Cardiac fibroblast (primary cell): ENCODE measurements at places on chromosomes 1 and 21.

DNA sequence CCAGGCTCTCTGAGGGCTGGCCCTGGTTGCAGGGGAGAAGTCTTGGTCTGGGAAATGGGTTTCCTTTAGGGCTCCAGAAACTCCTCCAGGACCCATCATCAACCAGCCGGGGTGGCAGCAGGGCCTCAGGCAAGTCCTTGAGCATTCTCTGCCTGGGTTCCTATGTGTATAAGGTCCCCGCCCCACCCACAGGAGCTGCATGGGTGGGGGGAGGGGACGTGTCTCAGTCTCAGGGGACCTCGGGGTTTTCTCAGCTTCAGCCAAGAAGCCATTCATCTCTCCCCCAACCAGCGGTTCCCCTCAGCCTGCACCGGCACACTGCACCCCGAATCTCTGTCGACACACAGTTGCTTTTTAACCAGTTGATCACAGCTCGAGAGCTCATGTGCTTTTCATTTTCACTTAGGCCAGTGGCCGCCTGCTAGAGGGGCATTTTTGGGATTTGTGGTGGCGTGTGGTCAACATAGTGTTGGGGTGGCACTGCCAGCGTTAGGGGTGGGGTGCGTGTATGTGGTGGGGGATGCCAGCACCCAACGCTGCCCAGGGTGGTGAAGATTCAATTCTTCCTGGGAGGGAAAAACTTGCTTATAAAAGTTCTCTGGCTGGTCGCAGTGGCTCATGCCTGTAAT lies 6.5 kb downstream of the RUNX3 start:
- DNase-seq, result no peak

DNA sequence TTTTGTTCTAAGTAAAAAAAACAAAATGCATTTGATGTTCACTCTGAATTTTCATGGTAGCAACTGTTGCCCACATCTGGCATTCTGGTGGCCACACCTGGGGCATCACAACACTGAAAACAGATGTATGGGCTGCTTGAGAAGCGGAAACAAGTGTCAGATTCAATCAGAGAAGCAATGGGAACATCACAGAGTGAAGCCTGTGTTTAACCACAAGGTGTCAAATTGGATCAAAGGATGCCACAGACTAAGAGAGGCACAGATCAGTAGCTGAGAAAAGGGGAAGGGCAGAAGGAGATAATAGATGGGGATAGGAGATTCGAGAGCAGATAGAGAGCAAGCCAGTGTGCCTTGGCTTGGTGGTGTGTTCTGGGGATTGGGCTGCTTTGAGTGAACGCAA lies 49.8 kb upstream of the MTF2 start:
- no peak for DNase-seq

DNA sequence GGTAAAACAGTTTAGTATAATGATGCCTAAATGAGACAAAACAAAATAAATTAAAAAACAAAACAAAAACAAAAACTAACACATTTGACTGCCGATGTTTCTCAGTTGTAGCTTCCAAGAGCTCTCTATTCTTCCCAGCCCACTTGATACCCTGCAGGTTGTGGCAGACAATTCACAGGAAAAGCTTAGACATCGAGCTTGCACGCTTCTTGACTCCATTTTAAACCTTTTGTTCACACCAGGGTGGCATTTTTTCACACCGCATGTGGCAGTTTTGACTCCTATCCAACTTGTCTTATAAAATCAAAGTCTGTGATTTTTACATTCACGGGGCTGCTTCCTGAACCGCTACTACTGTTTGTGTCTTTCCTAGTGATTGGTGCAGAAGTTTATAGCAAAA lies 575.9 kb downstream of the USP25 start:
- peak; percentile 37 for DNase-seq

- DNase-seq, result no peak
These were observed 2.5 kb downstream of the MRPL9 start for GRCh38 chr1:151760597-151761385.

DNA sequence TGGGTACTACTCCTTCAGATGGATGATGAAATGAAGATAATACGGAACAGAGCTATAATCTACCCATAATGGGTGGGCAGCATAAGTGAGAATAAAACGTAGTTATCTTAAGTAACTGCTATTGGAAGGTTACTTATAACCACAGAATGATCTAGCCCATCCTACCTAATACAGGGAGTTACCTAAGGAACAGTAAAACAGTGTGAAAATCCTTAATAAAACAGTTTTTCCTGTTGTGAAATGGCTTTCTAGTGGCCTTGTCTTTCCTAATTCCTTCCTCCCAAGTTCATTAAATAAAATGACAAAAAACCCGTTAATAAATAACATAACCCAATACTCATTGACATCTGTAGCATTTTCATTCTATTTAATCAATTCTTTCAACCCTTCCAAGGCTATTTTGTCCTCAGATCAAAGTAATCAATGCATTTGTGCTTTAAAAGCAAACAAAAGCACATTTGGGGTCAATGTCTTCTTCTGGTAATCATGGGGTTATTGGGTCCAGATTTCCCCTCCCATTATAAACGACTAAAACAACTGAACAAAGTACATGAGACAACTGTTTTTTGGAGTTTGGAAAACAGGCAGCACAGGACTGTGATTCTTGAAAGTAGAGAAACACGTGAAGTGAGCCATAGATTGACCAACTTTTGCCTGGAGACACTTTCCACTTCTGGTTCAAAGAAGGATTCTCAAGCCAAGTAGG lies 42.0 kb downstream of the PAPPA2 start:
- no peak for DNase-seq

- DNase-seq, result peak; percentile 99
These were observed 37.3 kb downstream of the RGL1 start for GRCh38 chr1:183841950-183842794.

DNA sequence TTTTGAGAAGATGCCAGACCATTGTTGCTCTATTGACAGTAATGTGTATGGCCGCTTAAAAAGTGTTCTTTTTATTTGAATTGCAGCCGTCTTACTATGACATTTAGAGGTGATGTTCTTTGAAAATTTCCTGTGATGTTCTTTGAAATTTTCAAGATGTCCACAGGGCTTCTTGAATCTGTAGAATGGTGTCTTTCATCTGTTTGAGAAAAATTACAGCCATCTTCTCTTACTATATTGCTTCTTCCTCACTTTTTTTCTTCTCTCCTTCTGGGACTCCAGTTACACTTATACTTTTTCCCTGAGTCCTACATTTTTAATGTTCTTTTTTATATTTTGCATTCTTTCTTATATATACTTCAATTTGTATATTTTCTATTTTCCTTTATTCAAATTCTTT lies 57.4 kb downstream of the DIP2A start:
- DNase-seq, result no peak
